ENCODE measurements at places on chromosomes 6 and 20.
A peak's percentile ranks its signal among the peaks of the same experiment; 100 is the strongest.

DNA sequence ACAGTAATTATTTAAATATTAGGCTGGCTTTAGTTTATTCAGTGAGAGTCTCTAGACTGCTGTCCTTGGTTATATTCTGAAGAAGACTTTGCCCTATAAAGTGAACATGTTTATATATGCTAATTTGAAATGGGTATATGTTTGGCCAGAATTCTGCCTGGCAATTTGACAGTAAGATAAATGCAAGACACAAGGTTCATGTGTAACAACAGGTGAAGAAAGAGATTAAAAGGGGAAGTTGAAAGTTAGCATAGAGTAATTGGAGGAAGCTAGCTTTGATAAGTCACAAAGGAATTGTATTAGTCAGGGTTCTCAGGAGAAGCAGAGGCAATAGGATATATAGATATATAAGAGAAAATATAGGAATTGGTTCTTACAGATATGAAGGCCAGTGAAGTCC is 191.4 kb downstream of the CENPW start:
- no peak for DNase-seq

DNA sequence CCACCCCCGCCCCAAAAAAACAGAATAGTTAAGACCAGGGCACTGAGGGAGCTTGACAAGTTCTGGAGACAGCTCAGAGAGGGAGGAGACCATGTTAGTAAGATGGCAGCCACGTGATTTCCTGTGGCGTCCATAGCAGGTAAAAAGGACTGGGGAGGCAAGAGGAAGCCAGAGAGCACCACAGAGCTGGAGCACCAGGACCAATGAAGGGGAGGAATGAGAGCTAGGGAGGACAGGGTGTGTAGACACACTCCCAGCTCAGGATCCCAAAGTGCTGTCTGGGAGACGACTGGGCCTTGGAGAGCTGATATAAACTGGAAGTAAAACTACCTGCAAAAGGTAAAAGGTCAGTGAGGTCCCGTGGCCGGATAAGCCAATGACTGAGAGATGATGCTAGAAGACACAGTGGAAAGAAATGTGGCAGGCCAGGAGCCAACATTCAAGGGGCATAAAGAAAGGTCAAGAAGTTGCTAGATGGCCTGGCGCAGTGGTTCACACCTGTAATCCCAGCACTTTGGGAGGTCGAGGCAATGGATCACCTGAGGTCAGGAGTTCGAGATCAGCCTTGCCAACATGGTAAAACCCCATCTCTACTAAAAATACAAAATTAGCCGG is 39.0 kb downstream of the SLC23A2 start:
- DNase-seq, result peak; percentile 15

GRCh38 chr6:105452924-105453756 is 50.3 kb upstream of the PREP start:
- peak; percentile 21 for DNase-seq

GRCh38 chr6:22457996-22458395 is 111.4 kb upstream of the HDGFL1 start:
- DNase-seq, result no peak

DNA sequence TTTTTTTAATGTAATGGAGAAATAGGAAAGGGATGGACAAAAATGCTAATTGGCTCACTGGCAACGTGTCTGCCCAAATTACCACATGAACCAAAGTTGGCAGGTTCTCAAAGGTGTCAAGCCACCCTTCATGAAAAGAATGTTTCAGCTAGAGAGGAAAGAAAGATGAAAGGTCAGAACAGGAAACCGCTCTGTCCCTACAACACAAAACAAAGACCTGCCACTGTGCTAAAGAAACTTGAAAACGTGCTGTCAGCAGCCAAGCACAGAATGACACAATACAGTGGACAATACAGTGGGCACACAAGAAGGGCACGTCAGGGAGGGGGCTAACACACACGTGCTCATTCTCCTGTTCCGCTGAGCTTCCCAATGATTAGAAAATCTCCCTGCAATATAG is 4.9 kb downstream of the PREP start:
- DNase-seq, result no peak

- no peak for DNase-seq
Observed at GRCh38 chr20:62697468-62697912, 11.1 kb upstream of the NTSR1 start.

- no peak for DNase-seq
Observed at GRCh38 chr6:33826537-33826936, 22.7 kb upstream of the MLN start.

- DNase-seq, result peak; percentile 1
Observed at GRCh38 chr6:152634773-152635172, 2.4 kb downstream of the SYNE1 start.

DNA sequence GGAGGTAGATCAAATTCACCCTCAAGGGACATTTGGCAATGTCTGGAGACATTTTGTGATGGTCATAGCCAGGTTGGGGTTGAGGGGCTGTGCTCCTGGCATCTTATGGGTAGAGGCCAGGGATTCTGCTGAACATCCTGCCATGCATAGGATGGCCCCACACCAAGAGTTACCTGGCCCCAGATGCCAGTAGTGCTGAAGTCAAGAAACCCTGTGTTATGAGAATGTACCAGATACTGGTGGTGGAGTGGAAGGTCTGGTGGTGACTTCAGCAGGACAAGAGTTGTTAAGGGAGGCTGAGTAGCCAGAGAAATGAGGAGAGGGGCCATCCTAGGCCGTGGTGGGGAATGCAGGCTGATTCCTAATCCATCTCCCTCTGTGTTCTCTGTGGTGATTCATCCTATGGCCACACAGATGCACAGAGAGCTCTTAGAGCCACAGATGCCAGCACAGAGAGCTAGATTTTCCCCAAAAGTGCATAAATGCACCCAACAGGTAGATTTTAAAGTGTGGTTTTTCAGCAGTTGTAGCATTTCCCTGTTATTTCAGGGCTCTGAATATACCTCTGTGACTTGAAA is 43.6 kb downstream of the CDYL start:
- DNase-seq, result no peak

DNA sequence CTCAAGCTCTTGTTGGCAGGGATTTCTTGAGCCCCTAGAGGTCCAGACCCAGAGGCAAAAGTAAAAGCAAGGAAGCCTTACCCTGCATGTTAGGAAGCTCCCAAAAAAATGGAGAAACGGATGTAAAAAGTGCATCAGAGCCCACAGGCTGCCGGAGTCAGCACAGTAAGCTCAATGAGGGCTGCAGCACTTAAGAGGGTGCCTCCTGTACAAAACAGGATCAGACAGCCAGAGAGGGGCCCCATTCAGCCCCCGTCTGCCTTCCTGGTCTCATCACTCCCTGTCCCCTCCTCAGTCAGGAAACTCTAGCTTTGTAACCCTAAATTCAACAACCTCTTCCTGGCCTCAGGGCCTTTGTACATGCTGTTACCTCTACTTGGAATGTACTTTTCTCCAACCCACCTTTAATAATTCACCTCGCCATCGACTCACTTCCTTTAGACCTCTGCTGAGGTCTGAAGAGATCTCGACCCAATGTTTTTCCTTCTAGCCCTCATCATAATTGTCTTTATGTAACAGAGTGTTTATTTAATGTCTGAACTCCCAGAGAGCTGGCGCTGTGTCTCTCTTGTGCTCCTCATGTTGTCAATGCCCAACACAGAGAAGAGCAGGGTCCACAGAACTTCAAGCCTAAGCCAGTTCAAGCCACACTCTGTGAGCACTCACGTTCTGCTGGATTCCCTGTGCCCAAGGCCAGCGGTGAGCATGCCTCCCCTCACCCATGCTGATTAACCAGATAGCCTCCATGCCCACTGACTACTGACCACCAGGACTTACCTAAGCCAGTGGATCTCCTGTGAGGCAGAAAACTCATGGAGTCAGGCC is 2.8 kb upstream of the PLCG1 start:
- no peak for DNase-seq

DNA sequence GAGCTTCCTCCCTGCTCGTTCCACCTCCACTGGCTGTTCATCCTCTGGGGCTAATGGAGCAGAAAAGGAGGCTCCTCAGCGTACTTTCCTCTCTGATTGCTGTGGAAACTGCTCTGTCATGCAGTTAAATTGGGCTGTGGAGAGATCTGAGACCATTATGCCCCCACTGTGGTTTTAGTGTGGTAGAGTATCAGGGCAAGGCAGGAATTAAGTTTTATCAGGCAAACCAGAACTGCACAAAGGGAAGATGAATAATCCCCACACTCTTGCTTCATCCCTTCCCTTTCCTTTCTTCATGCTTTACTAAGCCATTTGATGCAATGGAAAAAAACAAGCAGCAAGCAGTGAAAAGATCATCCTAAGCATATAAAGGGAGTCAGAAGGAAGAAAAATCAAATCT is 11.9 kb upstream of the ME1 start:
- DNase-seq, result no peak

DNA sequence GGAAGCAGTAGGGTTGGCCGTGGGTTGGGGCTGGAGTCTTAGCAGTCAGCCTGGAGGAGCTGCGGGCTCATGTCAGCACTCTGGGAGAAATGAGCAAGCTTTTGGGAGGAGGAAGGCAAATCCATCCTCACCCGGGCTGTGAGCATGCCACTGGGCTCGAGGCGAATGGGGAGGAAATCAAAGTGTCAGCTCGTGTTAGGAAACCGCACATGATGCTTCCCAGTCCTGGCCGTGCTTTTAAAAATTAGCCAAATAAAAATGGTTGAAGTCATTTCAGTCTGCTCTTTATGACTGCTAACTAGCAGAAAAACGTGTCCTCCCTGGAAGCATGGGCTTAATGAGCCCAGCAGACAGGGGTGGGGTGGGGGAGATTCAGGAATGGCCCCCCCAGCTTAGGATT is 98.1 kb downstream of the NFATC2 start:
- DNase-seq, result no peak

- no peak for DNase-seq
Observed at GRCh38 chr6:151029970-151030369, 164.5 kb downstream of the MTHFD1L start.

DNA sequence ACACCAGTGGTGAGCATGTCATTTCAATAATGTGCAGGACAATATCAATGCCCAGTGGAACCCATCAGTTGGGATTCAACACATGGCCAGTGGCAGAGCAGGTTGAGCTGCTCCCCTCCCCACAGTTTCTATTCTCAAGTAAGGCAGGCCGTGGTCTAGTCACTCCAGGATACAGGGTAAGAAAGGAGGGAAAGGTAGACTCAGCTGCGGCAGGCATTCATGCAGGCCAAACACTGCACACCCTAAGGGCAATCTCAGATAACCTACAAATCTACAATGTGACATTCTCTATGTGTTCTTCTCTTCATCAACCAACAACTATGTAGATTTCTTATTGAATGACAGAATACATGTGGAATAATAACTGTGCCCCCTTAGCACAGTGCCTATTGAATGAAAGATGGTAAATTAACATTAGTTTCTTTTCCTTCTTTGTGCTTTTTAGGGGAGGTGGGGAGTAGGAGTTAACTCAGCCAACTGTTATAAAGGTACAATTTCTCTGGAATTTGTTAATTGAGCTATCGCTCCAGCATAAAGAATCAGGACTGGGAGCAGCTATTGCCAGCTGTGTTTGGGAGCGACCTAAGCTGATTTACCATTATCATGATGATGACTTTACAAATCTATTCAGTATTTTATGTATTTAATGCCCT is 89.7 kb downstream of the FAM50B start:
- DNase-seq, result no peak

- DNase-seq, result no peak
Observed at GRCh38 chr6:56831334-56831733, 123.6 kb upstream of the BEND6 start.

DNA sequence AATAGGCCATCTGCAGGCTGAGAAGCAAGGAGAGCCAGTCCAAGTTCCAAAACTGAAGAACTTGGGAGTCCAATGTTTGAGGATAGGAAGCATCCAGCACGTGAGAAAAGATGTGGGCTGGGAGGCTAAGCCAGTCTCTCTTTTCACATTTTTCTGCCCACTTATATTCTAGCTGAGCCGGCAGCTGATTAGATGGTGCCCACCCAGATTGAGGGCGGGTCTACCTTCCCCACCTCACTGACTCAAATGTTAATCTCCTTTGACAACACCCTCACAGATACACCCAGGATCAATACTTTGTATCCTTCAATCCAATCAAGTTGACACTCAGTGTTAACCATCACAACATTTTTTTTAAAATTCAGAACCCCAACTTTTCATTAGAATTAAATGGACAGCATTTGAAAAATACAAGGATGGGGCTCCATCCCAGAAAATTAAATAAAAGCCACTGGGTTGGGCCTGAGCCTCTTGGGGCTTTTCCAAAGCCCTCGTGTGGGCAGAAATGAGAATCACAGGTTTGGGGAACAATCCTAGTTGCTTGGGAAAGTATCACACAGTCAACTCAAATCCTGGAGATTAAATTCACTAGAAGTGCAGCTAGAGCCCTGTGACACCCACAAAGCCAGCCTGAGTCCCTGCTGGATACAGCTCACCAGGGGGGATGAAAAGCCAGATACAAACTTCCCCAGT is 2.2 kb downstream of the CLDN20 start:
- no peak for DNase-seq

DNA sequence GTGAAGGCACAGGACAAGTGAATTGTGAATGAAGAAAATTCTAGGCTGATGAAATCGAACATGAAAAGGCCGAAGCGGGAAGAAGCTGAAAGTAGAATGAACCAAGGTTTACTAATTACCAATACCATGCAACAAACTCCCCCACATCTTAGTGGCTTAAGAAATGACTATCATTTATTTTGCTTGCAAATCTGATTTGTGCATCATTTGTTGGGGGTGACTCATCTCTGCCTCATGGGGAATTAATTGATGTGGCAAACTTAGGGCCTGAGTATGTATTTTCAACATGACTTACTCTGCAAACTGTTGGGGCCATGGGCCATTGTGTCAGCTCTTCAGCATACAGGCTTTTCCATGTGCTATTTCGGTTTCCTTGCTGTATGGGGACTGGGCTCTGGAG is 26.8 kb downstream of the PPP1R14C start:
- no peak for DNase-seq

DNA sequence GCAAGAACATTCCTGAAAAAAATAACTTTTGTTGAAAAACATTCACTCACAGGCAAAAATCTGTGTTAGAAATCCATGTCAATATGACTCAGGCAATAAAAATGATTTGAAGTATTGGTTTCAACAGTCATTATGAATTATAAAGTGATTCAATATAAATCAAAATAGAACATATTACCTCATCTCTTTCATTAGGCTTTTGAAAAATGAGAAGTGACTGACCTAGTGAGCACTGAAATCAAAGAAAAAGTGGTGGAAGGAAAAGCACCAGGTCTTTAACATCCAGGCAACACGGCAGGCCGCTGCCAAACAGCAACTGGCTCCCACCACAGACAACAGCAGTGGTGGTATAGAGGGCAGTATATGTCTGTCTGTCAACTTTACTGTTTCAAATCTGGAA is 68.9 kb downstream of the MAN1A1 start:
- DNase-seq, result no peak

DNA sequence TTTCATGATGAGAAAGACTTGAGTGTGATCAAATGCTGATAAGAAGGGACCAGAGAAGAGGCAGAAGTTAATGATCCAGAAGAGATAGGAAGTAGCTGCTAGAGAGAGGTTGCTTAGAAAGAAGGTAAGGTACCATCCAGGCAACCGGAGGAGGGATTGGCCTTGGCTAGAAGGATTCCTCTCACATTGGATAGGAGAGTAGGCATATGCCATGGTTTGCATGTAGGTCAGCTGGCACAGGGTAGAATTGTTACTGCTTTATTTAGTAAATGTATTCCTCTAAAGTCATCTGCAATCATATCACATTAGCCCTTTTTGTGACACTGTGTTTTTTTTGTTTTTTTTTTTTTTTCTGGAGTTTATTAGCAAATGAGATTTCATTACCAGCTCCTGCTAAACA is 580.9 kb upstream of the FLRT3 start:
- no peak for DNase-seq
